ENCODE measurements at places on chromosomes 13 and 19.

DNA sequence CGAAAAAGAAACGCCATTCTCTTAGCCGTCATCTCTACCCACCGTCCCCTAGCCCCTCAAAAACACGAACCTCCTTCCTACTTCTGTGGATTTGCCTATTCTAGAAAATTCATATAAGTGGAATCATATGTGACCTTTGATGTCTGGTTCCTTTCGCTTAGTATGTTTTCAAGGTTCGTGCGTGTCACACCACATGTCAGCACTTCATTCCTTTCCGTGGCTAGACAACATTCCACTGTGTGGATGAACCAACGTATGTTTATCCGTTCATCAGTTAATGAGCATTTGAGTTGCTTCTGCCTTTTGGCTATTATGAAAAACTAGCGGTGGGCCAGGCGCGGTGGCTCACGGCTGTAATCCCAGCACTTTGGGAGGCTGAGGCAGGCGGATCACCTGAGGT is 14.0 kb upstream of the PPP1R12C start:
- no peak for DNase-seq

- peak; percentile 15 for DNase-seq
These were observed 6.8 kb downstream of the WDFY2 start for GRCh38 chr13:51590971-51591627.

- no peak for DNase-seq
These were observed 7.7 kb upstream of the BRD4 start for GRCh38 chr19:15340086-15340485.

GRCh38 chr13:43426355-43426754 is 360.4 kb downstream of the ENOX1 start:
- DNase-seq: no peak

DNA sequence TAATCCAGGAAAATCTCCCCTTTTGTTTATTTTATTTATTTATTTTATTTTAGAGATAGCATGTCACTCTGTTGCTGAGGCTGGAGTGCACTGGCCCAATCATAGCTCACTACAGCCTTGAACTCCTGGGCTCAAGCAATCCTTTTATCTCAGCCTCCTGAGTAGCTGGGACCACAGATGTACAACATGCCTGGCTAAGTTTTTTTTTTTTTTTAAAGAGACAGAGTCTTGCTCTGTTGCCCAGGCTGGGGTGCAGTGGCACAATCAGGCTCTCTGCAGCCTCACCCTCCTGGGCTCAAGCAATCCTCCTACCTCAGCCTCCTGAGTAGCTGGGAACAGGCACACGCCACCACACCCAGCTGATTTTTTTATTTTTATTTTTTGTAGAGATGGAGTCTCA is 6.3 kb upstream of the PDCD2L start:
- no peak for DNase-seq

DNA sequence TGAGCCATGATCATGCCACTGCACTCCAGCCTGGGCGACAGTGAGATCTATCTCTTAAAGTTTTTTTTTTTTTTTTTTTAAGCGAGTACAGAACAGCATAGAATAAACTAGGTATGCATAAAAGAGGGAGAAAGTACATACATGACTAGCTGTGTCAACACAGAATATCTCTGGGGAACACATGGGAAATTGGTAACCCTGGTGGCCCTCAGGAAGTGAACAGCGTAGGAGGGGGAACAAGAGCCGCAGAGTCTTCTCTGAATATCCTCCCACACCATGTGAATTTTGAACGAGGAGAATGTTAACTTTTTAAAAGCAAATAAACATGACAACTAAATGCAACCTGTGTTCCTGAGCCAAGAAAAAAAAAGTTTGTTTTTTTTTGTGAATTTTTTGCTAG is 15.2 kb downstream of the PHLDB3 start:
- DNase-seq: no peak

DNA sequence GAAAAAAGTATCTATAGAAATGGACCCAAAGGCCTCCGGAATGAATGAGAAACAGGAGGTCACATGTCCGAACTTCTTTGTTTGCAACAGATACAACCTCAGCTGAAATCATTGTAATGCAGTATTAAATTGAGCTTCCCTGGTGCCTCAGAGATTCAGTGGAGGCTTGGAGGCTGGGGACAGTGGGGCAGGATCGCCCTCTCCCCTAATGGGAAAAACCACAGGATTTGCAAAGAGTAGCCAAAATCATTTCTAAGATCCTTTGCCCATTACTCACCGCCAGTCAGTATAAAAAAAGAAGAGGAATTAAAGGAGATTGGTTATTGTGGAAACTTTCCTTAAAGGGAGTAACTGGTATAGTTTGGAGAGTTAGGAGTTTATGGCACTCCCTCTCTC is 30.4 kb upstream of the IRS2 start:
- no peak for DNase-seq

GRCh38 chr13:78881751-78882150 is 222.8 kb upstream of the OBI1 start:
- DNase-seq: peak; percentile 62

DNA sequence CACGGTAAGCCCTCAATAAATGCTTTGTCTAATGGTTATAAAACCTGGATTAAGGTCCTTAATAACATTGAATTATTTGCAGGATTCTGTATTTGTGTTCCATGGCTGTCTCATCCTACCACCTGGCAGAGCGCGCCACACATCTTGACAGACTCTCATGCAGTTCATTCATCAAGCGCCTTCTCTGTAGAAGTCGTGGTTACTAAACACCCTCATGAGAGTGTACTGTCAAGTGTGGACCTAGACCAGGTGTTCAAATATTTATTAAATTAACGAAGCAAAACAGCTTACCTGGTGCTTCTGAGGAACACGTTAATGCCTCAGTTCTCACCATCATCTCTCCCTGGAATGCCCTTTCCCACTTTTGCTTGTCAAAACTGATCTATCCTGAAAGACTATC is 13.1 kb upstream of the FBXL3 start:
- no peak for DNase-seq

DNA sequence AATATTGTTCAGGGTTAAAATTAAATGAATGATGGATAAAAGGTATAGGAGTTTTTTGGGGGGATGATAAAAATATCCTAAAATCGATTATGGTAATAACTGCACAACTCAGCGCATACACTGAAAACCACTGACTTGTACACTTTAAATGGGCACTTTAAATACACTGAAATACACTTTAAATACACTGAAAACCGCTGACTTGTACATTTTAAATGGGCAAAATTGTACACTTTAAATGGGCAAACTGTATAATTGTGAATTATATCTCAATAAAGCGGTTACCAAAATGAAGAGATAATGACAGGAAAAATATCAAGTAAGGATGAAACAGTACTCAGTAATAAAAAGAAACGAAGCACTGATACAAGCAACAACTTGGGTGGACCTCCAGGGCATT is 1.5 kb downstream of the LIG1 start:
- no peak for DNase-seq

- DNase-seq: no peak
These were observed 1.1 kb downstream of the APC2 start for GRCh38 chr19:1450735-1451731.

GRCh38 chr13:113143466-113144254 is 14.8 kb upstream of the PROZ start:
- DNase-seq: no peak

All from NCI-H187 (cell line).